ENCODE measurements at places on chromosomes 7 and 10.

- no peak for DNase-seq
These were observed 27.3 kb upstream of the ITGB1 start for GRCh38 chr10:32985341-32985764.

- DNase-seq = no peak
These were observed 653.8 kb downstream of the ANKRD7 start for GRCh38 chr7:118878336-118878735.

GRCh38 chr7:14432924-14433323 lies 443.5 kb upstream of the ETV1 start:
- no peak for DNase-seq

DNA sequence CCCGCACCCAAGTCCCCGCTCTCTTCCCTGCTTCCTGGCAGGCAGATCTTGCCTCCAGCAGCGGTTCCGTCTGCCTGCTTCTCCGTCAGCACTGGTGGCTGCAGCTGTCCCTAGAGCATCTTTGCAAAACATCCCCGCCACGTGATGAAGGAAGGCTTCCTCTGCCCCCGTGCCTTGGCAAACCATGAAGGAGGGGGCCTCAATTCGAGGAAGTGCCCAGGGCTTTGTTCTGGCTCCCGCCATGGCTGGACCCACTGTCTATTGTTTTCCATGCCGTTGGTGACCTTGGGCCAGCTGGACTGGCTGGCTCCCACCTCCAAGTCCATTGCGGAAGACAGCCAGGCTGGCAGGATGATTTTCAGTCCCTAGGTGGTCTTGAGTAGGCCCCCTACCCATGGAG lies 13.2 kb upstream of the AQP1 start:
- no peak for DNase-seq

DNA sequence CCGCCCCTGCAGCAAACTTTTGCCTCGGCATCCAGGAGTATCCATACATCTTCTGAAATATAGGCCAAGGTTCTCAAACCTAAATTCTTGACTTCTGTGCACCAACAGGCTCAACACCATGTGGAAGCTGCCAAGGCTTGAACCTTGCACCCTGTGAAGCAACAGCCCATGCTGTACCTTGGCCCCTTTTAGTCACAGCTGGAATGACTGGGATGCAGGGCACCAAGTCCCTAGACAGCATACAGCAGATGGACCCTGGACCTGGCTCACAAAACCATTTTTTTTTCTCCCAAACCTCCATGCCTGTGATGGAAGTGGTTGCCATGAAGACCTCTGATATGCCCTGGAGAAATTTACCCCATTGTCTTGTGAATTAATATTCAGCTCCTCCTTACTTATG lies 233.8 kb upstream of the KCND2 start:
- DNase-seq = no peak

GRCh38 chr10:92699193-92699517 lies 9.4 kb downstream of the HHEX start:
- DNase-seq = no peak

DNA sequence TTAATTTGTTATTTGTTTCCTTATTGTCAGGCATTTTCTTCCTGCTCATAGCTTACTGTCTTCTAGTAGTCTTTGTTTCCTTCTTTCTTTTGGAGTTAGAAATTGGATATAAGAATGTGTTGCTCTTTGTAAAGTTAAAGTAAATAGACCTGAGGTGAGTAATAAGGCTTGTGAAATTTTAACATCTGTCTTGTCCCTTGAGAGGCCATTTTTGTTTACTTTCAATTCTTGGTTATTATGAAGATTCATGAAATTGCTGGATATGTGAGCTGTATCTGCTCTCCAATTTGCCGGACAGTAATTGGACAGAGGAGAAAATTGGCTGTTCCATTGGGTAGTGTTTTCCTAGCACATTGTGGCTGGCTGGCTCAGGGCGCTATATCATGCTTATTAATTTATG lies 260.7 kb downstream of the EXOC4 start:
- no peak for DNase-seq

DNA sequence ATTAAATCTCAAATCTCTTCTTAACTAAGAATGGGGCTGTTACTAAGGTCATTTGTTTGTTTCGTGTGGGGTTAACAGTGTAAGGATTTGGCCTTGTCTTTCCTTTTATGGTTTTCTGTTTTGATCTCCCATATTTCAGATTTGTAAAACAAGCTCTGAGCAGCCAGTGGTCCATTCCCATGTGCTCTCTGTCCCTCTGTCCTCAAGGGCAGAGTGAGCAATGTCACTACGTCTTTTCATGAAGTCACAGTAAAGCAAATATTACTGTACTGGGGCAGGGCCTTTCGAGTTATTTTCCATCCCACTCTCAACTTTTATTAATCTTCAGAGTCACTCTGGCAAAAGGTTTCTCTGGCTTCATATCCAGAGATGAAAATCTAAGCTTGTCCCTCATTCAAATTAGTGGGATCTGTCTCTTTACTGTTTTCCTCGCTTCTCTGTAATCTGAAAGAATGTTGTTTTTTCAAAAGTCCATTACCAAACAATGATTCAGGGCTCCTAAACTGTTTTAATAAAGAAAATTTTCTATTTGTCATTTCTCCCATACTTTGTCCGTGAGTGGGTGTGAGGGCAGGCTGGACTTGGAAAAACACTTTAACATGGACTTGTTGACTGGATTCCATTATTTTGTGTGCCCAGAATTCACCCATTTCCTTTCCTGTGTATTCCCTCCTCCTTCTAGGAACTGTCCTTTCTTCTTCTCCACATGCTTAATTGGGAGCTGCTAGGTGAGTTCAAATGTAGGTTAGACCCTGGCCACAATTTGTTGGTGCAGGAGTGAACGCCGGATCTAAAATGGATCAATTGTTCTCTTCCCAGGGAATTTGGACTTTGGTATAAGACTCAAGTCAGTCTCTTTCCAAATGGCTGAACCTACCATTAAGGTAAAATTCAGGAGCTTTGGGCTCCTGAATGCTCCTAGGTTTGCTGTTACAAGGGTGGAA lies 42.1 kb upstream of the NAMPT start:
- no peak for DNase-seq

DNA sequence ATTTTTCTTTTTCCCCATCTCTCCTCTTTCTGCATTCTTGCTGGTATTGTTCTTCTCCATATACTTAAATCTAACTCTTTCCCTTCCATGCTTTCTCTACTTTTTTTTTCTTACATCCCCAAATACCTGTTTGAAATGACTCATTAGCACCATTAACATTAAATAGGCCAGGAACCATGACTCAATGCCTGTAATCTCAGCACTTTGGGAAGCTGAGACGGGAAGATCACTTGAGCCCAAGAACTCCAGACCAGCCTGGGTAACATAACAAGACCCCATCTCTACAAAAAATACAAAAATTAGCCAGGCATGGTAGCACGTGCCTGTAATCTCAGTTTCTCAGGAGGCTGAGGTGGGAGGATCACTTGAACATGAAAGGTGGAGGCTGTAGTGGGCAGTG lies 1026.8 kb downstream of the GATA3 start:
- no peak for DNase-seq

GRCh38 chr7:2936891-2937580 lies 92.9 kb upstream of the GNA12 start:
- no peak for DNase-seq

- DNase-seq = no peak
These were observed 764.3 kb downstream of the SUGCT start for GRCh38 chr7:40899151-40899550.

GRCh38 chr10:125151170-125151552 lies 9.2 kb downstream of the CTBP2 start:
- DNase-seq = no peak

GRCh38 chr7:77569514-77570232 lies 32.6 kb downstream of the PTPN12 start:
- DNase-seq = peak; percentile 65

DNA sequence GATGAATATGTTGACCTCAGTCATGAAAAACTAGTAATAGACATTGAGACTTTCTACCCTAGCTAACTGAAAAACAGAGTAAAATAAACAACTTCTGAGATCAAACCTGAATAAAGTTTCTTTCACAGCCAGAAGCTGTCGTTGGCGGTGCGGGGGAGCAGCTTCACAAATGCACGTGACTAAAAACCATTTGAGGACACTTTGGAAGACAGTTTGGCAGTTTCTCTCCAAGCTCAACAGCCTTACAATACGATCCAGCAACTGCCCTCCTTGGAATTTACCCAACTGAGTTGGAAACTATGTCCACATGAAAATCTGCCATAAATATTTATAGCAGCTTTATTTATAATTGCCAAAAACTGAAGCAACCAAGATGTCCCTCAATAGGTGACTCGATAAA lies 63.1 kb downstream of the CYTH3 start:
- no peak for DNase-seq

DNA sequence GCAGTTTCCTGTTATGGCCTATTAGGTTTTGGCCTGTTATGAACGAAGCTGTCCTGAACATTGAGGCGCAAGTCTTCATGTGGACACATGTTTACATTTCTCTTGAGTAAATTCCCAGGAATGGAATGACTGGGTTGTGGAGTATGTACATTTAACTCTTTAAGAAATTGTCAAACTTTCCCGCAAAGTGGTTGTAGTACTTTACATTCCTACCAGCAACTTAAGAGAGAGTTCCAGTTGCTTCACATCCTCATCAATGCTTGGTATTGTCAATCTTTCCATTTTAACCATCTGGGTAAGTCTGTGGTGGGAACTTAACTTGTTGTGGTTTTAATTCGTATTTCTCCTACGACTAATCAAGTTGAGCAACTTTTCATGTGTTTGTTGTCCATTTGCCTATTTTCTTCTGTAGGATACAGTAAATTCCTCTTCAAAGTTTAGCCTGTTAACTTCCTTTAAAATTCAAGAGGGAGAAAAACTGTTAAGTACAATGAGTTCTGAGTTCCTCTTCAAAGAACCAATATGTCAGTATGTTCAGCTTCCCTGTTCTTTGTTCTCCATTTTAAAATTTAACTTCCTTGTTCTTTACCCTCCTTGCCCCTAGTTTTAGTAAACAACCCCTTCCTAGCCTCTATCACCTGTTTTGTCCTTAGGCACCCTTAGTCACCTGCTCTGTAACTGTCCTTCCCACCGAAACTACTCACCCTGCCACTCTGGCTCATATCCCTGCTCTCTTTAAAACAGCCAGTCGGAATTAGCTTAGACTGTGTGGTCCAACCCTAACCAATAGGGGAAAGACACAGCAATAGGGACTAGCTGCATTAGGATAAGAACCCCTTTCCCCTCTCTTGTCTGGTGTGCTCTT lies 74.0 kb downstream of the FAM241B start:
- peak; percentile 78 for DNase-seq

DNA sequence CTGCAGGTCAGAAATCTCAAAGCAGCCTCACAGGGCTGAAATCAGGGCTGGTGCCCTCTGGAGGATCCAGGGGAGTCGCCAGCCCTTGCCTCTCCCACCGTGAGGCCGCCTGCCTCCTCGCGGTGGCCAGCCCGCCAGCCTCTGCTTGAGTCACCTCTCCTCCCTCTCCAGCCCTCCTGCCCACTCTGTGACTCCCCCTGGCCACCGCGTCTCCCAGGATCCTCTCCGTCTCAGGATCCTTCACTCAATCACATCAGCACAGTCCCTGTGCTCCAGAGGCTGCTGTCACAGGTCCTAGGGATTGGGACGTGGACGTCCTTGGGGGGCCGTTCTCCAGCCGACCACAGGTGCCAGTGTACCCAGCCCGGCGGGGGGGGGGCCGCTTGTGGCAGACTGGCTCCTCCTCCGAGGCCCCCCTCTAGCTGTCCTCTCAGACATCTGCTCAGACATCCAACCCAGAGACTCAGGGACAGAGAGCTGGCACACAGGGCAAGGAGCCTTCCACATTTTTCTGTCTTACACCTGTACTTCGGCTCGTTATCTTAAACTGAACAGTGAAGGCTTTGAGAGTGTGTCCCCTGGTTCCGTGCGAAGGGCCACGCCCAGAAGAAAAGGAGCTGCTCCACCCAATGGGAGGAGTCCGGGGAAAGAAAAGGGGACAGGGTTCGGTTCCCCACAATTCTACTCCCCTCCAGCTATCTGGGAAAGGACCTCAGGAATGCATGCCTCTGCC lies 9.4 kb upstream of the PPP2R2D start:
- DNase-seq = no peak

- DNase-seq = no peak
These were observed 158.1 kb upstream of the PLXDC2 start for GRCh38 chr10:19658131-19658530.
